ENCODE measurements at places on chromosomes 6 and 20.

DNA sequence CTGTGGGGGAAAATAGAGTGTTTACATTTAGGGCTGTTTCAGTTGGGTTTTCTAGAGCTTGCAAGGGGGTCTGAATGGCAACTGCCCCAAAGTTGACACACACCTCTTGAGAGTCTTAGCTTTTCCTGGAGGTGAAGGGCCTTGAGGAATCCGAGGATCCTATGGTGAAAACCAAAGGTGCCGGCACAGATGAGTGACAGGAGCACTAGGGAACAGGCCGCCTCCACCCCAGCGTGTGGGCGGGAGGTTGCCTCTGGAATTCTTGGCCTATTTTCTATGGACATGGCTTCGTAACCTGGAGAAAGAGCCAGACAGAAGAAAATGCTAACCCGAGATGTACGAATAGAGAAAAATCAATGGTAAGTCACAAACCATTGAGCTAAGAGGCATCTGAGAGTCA, 283.2 kb upstream of the FOXQ1 start:
- no peak for DNase-seq

GRCh38 chr20:16434062-16434664, 139.1 kb downstream of the KIF16B start:
- DNase-seq: peak; percentile 21

GRCh38 chr20:63314015-63314471, 21.1 kb downstream of the COL20A1 start:
- no peak for DNase-seq

GRCh38 chr6:90190752-90191395, 105.8 kb downstream of the BACH2 start:
- no peak for DNase-seq

DNA sequence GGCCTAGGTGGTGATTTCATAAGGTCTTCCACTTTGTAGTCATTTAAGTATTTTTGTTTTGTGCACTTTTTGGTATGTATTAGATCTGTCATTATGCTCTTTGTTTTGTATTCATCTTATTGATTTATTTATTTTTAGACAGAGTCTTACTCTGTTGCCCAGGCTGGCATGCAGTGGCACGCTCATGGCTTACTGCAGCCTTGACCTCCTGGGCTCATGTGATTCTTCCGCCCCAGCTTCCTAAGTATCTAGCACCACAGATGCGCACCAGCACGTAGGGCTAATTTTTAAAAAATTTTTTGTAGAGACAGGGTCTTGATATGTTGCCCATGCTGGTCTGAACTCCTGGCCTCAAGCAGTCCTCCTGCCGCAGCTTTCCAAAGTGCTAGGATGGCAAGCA, 30.6 kb downstream of the TPX2 start:
- DNase-seq: no peak

DNA sequence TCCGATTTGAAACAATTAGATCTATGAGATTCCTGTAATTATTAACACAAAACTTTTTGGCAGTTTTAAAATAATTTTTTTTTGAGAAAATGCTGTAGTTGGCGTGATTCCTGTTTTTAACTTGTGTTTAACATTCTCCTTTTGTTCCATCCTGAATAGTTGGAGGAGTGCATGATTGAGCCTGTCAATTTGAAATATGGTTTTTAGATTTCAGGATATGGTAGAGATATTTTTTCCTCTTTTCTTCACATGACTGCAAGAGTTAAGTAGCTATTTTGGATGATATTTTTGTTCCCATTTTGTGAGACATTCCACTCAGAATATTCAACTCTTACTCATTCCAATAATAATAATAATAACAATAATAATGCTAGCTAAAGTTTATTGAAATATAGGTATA, 241.7 kb upstream of the MAN1A1 start:
- DNase-seq: no peak

DNA sequence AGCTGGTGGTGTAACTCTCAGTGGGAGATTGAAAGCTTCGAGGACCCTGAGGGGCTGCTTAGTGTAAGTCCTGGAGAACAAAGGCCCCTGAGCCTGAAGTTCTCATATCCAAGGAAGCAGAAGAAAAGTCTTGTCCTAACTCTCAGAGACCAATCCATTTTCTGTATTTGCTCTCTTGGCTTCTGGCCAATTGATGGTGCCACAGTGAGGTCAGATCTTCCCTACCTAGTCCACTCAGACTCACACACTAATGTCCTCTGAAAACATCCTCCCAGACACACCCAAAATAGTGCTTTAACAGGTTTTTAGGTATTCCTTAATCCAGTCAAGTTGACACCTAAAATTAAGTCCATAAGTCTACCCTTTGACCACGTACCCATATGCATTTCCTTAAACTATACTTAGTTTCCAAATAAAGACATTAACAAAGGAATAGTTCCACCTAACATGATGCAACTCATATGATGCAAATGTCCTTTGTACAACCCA, 29.4 kb downstream of the ZNF292 start:
- DNase-seq: no peak

GRCh38 chr20:47276851-47277534, 79.5 kb downstream of the ZMYND8 start:
- no peak for DNase-seq

GRCh38 chr6:24903681-24904080, 32.1 kb downstream of the RIPOR2 start:
- no peak for DNase-seq

- no peak for DNase-seq
Measured at GRCh38 chr20:6618051-6618450, 149.4 kb upstream of the BMP2 start.

DNA sequence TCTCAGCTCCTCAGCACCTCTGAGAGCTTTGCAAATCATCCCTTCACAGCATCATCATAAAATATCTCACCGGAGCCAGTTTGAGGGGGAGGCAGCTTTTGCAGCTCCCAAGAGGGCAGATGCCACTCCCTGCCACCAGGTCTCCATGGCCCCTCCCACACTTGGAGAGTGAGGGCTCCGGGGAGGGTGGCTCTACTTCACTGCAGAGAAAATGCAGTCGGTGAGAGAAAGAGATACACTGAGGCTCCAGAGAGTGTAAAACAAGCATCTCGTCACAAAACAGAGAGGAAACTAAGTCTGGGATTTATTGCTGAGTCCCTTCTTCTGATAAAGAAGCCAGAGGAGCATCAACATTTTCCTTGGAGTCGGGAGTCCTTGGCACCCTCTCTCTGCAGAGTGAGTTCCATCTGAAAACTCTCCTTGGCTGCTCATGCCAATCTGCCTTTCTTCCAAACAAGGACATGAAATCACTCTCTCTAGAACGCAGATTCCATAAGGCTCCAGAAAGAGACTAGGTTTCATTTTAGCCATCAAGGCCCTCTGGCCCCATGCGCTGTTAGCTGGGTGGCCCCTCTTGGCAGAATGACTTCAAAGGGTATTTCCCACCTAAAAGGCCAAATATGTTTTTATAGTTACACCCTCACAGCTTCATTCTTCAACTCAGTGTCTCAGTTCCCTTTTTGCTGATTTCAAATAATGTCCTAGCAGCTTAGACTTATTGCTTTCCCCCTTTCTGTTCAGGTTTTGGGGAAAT, 70.6 kb upstream of the F13A1 start:
- DNase-seq: no peak

Data from stimulated activated CD4-positive, alpha-beta T cell treated with anti-CD3 and anti-CD28 coated beads, Interleukin-1b, Interleukin-23, amount 100 ng/mL, for 1 hour (primary cell).